Posterior vena cava (tissue), 2 donors: ENCODE measurements at places on chromosomes 11 and 22. TPM values are rescaled to one million over a fixed set of nuclear protein-coding genes. Genes with fewer than 3 reads are reported as not detected.

Gene C11orf21
- 1.3 TPM for total RNA-seq

Gene TMEM132A
- total RNA-seq = 5.4 TPM

Gene GDPD4
- total RNA-seq = not detected

Gene PIK3C2A
- 75.9 TPM for total RNA-seq

Gene RBMXL2
- not detected for total RNA-seq

Gene DAGLA
- total RNA-seq = 1.8 TPM

Gene FGF19
- total RNA-seq = not detected

Gene ANO3
- 2.9 TPM for total RNA-seq

Gene MYO7A
- 12.2 TPM for total RNA-seq

Gene MLC1
- 0.28 TPM for total RNA-seq

Gene ST14
- 6.0 TPM for total RNA-seq

Gene USP2
- total RNA-seq = 10.4 TPM

Gene MCHR1
- total RNA-seq = 2.7 TPM

Gene UCP3
- 1.1 TPM for total RNA-seq

Gene PTPRJ
- 19.7 TPM for total RNA-seq
